ENCODE measurements at places on chromosomes 2 and 18.
A peak's percentile ranks its signal among the peaks of the same experiment; 100 is the strongest.

- DNase-seq, result no peak
These were observed 37.4 kb upstream of the RPL31 start for GRCh38 chr2:100964681-100965169.

- no peak for DNase-seq
These were observed 648 bp downstream of the ARID5A start for GRCh38 chr2:96537066-96537733.

- DNase-seq, result peak; percentile 73
These were observed 62.6 kb downstream of the EMX1 start for GRCh38 chr2:72979896-72980295.

DNA sequence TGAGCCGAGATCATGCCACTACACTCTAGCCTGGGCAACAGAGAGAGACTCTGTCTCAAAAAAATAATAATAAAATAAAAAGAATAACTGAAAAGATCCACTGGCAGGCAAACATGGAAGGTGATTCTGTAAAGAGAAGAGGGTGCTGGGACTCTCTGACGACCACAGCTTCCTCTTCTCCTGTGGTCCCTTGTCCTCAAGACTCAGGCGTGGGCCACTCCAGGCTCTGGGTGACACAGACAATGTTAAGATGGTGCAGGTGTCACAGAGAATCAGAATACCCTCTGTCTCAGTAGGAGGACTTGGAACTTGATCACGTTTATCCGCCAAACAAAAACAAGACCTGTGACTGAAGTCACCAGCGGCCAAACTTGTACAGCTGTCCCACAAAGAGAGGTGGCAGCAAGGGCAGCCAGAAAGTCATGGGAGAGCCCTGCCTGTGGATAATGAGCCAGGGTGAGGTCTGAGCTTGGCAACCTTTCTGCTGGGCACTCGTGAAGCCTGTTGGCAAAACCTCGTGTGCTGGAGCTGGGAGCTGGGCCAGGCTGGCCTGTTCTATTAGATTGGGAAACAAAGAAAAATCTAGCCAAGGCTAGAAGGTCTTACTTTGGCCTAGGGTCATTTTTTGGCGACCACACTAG is 76.4 kb upstream of the ITGA6 start:
- DNase-seq, result peak; percentile 71

DNA sequence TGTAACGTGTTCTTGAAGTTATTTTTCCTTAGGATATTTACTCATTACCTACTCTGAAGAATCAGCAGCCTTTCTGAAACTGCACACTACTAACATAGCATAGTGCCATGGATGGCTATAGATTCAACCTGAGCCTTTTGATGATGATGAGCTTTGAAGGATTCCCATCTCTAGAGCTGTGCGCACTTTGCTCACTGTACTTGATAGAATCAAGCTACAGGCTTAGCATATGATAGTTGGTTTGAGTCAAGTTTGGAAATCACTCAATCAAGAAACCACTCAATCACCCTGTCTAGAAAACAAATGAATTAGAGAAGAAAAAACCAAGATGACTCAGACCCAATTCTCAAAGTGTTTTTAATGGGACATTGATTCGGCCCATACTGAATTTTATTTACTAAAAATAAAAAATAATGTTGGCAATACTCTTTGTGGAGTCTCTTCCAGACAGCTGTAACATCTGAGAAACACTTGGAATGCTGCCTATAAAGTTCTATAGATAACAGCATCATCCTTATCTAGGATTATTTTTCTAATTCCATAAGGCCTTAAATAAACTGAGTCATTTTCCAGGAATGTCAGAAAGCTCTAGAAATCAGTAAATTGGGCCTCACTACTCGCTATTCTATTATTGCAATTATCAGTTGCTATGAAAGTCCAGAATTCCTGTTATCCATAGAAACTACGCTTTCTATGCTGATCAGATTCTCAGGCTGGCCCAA is 259.0 kb upstream of the ERBB4 start:
- DNase-seq, result no peak

DNA sequence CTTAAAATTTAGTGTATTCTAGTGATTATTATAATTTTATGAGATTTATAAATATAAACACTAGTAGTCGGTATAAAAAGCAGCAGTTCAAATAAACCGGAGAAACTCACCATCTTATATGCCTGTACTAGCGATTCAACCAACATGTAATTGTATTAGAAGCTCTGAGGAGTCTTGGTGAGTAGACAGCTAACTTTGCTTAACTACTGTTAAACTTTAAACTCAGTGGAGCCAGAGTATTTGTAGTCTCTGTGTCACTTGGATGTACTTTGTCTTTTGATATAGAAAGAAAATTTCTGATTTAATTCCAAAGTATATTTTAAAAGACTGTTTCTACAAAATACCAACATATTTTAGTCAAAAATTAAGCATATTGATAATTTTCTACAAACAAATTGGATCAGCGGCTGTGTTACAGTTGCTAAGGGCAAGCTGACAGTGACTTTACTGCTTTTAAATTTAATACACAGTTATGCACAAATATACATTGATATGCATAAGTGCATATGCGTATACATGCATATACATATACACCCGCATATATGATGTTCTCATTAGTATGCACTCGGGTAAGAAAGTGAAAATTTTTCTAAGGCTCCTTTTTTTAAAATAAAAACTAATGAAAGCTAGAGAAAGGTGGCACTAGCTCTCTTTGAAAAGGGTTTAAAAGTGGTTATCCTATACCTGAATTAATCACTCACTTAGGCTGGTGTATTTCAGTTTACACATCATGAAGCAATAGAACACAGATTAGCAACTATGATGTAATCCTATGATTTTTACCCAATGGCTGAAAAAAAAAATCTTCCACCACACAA is 374.5 kb downstream of the NCKAP5 start:
- no peak for DNase-seq

DNA sequence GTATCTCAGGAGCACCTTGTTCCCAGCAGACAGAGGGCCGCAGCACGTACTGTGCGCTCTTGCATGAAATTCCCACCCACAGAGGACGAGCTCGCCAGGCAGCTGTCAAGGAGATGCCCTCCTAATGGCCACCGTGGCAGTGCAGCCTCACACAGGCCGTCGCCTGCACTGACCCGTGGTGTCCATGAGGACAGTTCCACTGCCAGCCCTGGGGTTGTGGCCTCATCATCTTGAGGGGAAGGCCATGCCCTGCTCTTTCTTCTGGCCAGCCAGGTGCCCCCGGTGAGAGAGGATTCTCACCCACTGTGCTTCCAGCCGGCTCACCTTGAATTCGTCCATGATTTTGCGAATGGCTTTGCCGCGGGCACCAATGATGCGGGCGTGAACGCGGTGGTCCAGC is 42.0 kb downstream of the ANO7 start:
- DNase-seq, result no peak

DNA sequence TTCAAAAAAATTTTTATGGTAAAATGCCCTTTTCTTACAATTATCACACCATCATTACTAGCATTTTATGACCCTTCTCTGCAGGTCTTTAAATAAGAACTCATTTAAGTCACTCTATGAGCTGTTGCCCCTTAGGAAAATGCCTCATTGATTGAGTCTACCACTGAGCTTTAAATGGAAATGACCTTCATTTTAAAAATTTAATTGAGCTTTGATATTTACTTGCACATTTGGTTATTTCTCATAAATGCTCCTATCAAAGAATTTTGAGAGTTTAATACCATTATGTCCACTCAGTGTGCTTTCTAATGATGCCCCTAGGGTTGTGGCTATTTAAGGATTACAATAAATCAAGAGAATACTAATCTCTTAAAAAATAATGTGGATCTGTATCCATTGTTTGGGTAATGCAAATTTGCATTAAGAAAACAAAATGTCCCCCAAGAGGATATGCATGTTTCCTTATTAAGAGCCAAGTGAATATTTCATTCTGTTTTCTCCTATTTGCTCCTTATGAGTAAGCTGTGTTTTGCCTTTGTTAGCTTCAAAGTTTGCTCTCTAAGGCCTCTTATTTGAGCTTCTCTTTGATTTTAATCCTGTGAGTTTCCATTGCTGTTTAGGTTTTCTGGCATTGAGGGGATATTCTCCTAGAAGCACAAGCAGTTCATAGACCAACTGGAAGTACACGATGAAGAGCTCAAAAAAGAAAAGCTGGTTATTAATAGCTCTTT is 69.8 kb downstream of the CERS6 start:
- DNase-seq, result no peak

DNA sequence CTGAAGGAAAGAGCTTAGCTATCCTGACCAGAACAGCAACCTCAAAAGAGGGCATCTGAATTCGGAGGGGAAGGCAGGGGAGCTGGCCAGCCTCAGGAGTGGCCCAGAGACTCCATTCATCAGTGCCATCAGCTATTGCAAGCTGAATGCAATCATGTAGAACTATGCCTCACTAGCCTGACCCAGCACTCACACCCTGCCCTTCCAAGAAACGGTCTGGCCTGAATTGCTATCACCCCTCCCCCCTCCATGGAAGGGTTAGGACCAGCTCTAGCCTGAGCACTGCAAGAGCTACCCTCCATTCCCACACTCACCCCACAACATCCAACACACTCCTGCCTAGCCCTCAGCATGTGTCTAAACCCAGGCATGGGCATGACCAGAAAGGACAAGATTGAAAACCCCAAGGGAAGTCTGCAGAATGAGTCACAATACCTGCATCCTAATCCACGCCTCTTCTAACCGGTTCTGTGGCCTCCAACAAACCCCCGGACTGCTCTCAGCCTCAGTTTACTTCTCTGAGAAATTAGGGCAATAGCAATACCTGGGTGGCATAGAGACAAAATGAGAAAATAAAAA is 120.3 kb downstream of the BCL11A start:
- DNase-seq, result no peak

GRCh38 chr18:41073372-41073954 is 881.6 kb upstream of the PIK3C3 start:
- no peak for DNase-seq

DNA sequence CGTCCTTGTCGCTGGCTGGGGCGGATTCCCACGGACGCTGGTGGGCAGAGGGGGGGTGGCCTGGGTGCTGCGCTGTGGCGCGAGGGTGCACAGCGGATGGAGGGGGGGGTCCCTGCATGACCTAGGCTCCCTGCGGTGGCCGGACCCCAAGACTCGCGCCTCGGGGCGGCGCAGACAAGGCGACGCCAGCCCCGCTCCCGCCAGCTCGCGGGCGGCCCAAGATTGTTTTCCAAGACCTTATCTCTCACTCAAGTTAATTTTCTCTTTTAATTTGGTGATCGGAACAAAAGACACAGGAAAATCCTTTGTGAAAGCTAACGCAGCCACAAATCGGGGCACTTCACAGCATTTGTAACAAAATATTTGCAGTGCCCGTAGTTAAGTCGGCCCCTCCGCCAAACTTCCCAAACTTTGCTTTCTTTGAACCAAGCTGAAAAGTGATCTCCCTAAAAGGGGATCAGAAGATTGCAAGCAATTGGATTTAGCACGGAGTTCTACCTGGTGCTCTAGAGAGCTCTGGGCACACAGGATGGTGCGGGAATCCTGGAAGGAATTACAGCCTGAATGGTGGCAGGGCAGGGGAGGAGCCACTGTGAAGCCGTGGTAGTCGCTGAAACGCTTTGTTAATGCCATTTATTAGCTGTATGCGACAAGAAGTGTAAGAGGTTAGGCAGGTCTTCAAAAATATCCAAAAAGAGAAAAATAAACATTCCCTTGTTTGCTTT is 4.8 kb upstream of the ID2 start:
- no peak for DNase-seq

- DNase-seq, result no peak
These were observed 492.5 kb upstream of the ID2 start for GRCh38 chr2:8189316-8189715.
